ENCODE measurements at places on chromosomes 6 and 20.

GRCh38 chr6:147159536-147160374 lies 44.5 kb upstream of the STXBP5 start:
- no peak for DNase-seq

DNA sequence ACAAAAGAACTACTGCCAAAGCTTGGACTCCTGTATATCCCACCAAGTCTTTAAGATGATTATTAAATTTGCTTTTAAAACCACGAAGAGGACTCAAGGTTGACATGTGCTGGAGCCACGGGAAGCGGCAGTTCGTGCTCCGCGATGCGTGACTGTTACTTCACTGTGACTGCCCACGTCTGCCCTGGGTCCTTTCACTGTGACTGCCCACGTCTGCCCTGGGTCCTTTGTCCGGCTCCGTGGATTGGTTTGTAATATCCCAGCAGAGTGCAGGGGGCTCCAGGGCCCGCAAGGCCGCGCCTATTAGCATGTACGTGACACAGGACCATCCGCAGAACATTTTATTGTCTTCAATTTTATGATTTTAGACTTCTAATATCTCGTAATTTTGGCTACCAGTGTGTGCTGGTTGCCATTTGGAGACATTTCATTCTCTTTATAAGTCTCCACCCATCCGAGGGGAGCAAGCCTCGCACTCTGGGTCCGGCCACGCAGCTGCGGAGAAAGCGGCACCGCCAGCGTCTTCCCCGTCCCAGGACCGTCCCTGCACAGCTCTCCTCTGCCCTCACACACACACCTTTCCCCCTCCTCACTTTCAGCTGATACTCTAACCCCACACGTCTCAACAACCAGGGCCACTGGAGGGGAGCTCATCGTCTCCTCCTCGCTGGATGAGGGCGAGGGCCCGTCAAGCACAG lies 42.9 kb downstream of the DACT2 start:
- DNase-seq: no peak

DNA sequence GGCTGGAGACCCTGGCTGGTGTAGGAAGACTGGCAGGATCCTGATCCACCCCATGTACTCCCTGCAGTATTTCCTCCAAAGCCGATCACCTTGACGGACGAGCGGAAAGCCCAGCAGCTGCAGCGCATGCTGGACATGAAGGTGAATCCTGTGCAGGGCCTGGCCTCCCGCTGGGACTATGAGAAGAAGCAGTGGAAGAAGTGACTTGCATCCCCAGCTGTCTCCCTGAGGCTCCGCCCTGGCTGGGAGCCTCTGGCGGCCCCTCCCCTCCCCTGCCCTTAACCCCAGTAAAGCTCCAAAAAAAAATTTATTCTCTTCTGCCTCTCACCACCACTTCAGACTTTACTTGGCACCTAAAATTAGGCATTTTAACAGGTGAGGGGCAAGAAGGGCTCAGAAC lies 7.0 kb downstream of the COX4I2 start:
- no peak for DNase-seq

DNA sequence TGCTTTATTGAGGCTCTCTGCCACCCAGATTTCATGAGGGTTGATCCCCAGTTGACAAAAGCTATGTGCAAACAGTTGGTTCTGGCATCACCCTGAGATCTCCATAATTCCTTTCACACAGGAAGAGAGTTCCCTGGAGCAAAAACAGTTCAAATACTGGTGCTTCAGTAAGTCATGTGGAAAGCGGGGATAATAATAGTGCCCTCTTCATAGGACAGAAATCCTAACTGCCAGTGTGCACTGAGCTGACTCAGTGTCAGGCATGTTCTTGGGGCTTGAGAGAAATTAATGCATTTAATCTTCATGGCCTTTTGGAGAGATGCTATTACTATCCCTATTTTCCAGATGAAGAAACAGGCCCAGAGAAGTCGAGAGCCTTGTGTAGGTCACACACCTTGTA lies 7.9 kb upstream of the SLC52A3 start:
- DNase-seq: no peak

GRCh38 chr20:58692579-58693225 lies at the start of gene NPEPL1:
Gene NPEPL1, plus strand, starts transcription at chr20:58692800. Its CDS starts 101 bp downstream, at chr20:58692901.
- DNase-seq: peak; percentile 3

GRCh38 chr6:33695451-33695887 lies 16.0 kb downstream of the UQCC2 start:
- DNase-seq: no peak

All from activated CD8-positive, alpha-beta memory T cell treated with anti-CD3 and anti-CD28 coated beads for 1 hour (primary cell).